ENCODE measurements at places on chromosomes 7 and 10.

DNA sequence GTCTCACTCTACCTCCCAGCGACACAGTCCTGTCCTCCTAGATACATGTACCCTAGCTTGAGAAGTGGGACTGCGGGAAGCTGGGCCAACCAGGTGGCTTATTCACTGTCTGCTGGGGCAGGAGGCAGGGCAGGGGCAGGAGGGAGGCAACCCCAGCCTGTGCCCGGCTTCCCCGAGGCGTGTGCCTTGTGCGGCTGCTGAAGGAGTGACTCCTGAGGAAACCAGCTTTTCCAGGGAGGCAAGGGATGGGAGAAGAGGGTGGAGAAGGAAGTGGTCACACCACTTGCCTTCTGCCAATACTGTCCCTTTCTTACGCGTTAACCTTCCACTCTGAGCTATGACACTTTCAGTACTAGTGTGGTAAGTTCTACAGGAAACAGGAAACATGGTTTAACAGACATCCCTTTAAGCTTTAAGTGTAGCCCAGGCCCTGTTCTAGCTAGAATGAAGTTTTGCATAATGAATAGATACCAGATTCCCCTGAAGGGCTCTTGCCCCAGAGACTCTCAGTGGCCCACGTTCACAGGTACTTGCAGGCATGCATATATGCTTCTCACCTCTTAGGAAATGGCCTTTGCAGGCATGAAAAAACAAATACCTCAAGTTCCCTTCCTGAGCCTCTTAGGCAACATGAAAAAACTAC lies 40.6 kb downstream of the SYPL1 start:
- DNase-seq = no peak

DNA sequence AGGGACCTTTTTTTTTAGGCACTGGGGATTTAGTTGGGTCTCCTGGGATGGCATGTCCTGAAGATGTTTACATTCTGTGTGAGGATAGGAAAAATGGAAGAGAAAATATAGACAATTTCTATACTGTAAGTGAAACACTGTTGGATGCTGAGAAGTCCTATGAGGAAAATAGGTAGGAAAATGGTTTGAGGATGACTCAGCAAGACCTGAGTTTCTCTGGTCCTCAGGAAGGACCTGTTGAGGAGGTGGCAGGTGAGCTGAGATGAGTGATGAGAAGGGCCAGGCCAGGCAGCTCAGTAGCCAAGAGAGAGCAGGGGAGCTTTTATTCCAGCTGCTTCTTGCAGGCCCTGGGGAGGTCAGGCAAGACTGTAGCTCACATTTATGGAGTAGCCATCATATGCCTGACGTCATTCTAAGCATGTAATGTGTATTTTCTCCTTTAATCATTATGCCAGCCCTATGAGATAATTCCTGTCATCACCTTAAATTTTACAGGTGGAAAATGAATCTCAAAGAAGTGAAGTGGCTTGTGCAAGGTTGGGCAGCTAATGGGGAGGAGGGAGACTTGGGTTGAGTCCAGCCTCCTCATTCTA lies 19.1 kb upstream of the LRRC18 start:
- no peak for DNase-seq

DNA sequence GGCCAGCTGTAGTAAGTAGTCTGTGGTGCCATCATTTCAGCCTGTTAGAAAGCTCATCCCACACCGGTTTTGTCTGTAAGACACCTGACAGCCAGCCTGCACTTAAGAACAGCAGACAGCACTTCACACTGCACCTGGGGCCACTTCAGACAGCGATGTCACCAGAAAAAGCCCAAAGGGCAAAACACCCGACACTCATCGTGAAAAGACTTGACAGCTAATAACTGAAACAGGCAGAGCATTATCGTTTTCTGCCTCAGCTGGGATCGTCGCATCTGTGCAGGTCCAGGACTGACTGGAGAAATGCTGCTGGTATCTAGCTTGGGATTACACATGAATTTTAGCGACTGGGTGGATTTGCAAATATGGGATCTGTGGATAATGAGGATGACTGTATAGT lies 16.8 kb upstream of the LAT2 start:
- DNase-seq = no peak

DNA sequence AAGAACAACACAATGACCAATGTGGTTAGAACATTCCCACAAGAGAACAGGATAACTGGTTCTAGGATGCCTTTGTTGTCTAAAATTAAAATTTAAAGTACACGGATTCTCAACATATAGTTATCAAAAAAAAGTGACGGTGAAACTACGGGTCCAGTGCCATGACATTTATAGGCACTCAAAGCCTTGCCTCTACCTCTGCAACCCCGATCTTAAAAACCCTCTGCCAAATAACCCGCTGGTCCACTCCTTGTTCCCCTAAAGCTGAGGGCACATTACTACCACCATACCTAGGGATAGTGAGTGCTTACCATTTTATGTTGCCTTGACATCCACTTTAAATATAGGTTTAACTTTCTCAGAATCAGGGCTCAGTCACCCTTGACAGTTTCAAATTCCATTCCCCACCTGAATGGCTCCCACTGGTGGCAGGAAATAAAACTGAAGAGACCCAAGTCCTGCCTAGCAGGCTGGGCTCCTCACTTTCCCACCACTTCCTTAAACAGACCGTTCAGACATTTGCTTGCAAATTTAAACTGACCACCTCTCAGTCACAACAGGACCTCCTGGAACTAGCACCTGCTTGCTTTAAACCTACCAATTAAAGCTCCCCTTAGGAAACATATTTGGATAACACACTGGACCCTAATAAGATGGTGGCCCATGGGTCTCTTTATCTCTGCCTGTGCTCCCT lies 169.9 kb upstream of the ASAH2 start:
- DNase-seq = no peak
